ENCODE measurements at places on chromosomes 1 and 21.

DNA sequence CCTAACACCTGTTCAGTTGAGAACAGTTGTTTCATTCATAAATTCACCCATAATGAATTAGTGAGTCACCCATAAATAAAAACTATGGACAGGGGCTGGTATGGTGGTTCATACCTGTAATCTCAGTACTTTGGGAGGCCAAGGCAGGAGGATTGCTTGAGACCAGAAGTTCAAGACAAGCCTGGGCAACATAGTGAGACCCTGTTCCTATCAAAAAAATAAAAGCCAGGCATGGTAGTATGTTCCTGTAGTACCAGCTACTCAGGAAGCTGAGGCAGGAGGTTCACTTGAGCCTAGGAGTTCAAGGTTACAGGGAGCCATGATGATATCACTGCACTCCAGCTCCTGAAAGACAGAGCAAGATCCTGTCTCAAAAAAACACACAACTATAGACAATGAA lies 79.0 kb downstream of the GTF2B start:
- DNase-seq, result no peak

DNA sequence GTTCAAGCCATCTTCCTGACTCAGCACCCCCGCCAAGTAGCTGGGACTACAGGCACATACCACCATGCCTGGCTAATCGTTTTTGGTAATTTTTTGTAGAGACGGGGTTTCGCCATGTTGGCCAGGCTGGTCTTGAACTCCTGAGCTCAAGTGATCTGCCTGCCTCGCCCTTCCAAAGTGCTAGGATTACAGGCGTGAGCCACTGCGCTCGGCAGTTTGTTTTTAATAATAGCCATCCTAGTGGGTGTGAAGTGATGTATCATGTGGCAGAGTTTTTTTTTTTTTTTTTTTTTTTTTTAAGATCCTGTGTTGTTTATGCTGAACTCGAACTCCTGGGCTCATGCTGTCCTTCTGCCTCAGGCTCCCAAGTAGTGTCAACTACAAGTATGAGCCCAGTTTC lies 51.8 kb downstream of the SPEN start:
- DNase-seq, result no peak

DNA sequence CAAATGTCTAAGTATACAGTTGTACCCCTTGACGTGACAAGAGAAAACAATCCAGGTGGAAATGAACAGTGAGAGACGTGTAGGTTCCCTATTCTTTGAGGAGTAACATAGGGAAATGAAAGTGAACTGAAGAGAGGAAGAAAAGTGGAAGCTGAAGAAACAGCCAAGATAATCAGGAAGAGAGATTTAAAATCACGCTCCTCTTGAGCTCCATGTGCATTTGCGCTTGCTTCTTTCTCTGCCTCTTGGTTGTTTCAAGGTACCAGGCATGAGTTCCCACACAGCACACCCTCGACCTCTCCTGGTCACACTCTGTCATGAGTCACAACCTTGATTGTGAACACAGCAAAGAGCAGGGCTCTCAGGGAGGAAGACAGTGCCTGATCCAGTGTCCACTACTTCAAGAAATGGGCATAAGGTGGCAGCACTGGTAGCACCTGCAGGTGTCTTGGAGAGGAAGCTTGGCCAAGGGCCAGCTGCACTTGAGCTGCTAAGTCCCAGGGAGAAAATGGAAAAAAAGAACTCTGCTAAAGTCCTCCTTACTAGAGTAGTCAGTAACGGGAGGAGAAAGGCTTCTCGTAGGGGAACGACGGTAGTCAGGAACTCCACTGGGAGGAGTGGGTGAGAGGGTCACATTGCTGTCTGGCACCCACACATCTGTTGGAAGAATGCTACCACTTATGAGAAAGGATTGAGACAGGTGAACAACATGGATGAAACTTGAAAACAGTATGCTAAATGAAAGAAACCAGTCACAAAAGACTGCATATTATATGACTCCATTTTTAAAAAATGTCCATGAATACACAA lies 18.3 kb upstream of the ARID1A start:
- DNase-seq, result peak; percentile 34

DNA sequence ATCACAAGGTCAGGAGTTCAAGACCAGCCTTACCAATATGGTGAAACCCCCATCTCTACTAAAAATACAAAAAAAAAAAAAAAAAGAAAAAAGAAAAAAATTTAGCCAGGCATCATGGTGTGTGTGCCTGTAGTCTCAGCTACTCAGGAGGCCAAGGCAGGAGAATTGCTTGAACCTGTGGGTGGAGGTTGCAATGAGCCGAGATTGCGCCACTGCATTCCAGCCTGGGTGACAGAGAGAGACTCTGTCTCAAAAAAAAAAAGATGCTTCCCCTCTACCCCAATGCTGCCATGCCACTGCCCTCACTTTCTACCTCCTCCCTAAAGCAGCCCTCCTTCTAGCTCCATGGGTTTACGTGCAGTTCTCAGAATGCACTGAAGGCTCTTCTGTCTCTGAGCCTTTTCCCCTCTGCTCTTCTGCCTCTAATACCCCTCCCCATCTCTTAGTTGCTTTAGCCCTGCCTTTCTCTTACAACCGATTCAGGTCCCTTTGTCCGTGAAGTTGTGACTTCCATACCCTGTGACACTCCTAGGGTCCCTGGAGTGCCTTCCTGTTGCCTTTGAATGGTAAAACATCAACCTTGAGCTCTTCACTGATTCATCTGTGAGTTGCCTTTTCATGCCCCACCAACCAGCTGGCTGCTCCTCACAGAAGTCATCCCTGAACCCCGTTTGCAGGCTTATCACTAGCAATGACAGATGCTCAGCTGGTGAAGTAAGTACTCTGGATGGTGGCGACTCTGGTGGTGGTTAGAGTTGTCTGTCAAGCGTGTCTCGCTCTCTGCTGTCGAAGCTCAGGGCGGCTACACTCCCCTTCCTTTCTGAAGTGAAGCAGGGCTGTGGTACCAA lies 234.9 kb downstream of the RHOU start:
- no peak for DNase-seq

GRCh38 chr1:226486161-226486560 lies 62.4 kb upstream of the STUM start:
- no peak for DNase-seq

GRCh38 chr1:64956010-64956640 lies 10.2 kb downstream of the JAK1 start:
- DNase-seq, result no peak

- DNase-seq, result no peak
Observed at GRCh38 chr1:153612755-153613331, at the start of gene S100A16. TSS of gene S100A16 (minus strand) at chr1:153613137. CDS start at chr1:153608151, 4,986 bp downstream.

DNA sequence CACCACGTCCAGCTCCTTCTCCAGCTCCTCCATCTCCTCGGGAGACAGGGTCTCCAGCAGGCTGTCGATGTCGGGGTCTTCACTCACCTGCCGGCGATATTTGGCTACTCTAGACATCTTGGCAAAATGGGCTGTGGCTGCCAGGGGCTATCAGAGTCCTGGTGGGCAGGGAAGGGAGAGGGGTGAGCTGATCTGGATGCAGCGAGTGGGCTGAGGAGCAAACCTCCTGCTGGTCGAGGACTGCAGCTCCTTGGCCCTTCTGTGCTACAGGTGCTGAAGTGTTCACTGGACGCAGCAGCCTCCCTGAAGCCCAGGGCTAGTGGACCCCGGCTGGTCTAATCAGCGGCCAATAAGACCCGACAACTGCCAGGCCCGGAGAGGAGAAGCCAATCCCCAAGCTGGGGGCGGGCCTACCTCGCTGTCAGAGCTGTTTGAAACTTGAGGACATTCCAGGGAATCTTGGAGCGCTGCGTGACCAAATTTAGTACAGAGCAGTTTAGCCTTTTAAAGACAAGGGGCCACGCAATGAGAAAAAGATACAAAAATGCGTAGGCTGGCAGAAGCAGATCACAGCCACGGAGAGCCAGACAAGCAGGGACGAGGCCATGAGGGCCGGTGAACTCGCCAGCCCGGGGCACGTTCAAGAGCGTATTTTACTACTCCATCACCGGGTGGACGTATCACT lies at the start of gene LMOD1:
Gene LMOD1 (minus strand): TSS at position 325 of the 685 bp plus-strand sequence. CDS start 208 bp downstream, at position 117.
- no peak for DNase-seq

- DNase-seq, result no peak
Observed at GRCh38 chr1:25688390-25689119, 72.0 kb downstream of the MAN1C1 start.

GRCh38 chr1:71049951-71050598 lies 2.5 kb upstream of the PTGER3 start:
- no peak for DNase-seq

DNA sequence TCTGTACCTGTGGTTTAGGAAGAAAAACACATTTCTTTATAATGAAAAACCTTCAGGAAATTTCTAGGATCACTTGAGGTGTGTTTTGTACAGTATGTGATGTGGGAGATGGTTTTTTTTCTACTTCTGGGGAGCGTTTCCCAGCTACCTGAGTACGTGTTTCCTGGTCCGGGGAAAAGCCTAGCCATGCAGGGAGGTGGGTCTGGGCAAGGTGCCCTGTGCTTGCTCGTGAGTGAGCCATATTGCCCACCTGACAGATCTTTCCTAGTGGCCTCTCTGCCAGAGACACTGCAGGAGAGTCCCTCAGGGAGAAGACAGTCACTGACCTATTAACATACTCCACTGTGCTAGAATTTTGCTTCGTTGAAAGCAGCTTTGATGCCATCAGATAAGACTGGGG lies 41.3 kb downstream of the TRPM2 start:
- no peak for DNase-seq
